ENCODE measurements at places on chromosomes 1 and 21.

DNA sequence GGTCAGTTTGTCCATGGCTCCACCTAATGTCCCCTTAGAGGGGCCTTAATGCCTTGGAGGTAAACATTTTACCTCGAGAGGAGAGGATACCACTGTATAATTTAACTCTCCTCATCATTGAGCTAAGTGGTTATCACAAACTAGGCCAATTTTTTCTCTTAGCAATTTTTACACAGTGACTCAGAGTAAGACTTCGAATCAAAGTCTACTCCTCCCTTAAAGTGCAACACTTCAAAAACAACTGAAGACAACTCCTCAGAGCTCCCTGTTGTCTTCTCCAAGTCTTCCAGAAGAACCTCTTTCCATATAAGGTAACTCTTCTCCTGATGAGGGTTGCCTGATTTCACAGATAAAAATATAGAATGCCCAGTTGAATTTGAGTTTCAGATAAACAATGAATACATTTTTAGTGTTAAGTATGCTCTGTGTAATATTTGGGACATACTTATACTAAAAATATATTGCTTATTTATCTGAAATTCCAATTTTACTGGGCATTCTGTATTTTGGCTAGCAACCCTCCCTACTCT is 4.9 kb upstream of the PTGFRN start:
- DNase-seq, result no peak

- DNase-seq, result no peak
Observed at GRCh38 chr1:59732214-59732955, 82.4 kb upstream of the HOOK1 start.

DNA sequence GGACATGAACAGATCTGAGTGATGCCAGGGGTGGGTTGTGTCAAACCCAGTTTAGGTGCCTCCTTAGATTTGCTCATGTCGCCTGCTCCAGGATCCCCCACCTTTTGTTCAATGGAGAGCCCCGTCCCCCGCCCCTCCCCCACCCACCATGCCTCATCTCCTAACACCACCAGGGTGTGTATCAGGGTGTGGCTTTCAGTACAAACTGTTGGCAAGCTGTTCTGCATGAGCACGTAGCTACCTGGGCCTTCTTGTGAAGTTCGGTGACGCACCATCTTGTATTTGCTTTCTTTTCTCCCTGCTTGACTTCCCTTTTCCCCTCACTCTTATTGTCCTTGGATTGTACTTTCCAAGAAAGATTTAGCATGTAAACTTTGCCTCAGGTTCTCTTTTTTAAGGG is 94.8 kb downstream of the EBNA1BP2 start:
- no peak for DNase-seq

GRCh38 chr1:87197156-87197555 is 131.5 kb upstream of the LMO4 start:
- DNase-seq, result no peak

DNA sequence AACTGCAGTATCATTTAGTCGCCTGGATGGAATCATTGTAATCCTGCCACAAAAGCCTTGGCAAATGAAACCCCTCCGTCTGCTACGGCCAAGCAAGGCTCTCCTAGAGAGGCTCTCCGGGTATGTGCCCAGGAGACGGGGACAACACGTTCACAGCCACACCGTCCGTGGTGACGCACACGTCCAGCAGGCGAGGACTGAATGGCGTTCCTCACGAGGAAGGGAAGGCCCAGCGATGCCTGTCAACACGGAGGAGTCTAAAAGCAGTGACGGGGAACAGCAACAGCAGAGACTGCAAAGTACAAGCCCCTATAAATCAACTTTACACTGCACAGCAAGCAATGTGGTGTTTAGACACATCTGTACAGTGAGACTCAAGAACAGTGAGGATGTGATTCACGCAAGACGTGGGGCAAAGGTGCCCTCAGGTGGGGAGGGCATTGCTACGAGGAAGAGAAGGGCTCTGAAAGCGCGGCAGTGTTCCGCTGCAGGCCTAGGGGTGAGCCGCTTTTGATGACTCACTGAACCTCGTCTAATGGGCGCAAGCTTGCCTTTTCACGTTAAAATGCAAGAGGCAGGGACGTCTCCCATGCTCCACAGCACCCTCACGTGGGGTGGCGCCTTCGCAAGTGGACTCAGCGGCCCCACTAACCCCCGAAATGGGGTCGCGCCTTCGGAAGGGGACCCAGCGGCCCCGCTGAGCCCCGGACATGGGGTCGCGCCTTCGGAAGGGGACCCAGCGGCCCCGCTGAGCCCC is 6.8 kb downstream of the WRAP73 start:
- DNase-seq, result no peak

DNA sequence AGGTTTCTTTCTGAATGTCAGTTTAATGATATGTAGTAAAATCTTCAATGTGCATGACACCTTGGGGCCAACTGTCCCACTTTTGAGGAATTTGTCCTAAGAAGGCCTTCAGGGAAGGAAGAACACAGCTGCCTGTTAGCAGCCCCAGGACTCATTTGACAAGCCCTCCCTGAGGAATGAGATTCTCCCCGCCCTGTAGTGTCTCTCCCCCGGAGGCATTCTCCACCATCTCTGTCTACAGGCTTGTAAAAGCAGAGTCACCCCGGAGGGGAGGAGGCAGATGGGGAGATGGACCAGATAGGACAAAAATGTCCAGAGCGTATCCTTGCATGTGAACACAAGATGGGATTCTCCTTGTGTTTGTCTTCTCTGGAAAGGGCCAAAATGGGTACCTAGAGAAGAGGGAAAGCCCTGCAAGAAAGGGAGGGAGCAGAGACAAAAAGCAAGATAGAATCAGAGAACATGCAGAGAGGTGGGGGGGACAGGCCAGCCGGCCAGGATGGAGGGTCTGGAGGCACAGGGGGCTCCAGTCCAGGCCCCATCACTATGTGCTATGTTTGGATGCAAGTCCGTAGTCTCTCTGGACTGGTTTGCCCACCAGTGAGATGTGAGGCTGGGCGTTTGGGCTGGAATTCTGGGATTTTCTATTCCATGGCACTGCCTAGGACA is 12.0 kb upstream of the WNT3A start:
- no peak for DNase-seq

- no peak for DNase-seq
Observed at GRCh38 chr1:160605792-160606479, 26.6 kb upstream of the CD84 start.

GRCh38 chr1:103336408-103336807 is 189.1 kb upstream of the RNPC3 start:
- DNase-seq, result no peak

DNA sequence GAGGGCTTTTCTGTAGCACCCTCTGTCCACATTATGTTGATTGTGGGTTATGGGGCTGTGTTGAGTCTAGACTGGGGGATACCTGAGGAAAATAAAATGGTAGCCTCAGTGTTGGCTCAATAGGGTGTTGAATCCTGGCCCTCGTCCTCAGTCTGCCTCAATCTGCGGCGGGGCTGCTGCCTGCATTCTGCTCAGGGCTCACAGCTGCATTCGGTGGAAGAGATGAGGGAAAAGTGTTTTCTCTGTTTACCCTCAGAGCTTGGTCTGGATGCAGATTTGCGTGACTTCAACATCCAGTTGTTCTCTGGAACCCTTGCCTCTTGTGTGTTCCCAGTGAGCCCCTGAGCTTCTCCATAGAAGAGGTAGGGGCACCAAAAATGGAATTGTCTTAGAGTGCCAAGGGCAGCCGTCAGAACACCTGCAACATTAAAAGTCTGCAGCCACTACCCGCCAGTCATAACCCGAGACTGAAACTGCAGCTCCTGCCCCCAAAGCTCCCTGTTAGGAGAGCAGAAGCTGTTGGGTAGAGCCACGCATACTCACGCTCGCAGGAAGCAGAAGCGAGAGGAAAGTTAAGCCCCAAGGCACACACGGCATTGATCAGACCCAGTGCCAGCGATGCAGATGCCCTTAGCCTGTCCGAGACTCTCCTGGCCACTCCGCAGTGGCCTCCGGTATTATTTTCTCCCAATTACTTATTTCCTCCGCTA is 215.3 kb upstream of the C1orf174 start:
- DNase-seq, result no peak

DNA sequence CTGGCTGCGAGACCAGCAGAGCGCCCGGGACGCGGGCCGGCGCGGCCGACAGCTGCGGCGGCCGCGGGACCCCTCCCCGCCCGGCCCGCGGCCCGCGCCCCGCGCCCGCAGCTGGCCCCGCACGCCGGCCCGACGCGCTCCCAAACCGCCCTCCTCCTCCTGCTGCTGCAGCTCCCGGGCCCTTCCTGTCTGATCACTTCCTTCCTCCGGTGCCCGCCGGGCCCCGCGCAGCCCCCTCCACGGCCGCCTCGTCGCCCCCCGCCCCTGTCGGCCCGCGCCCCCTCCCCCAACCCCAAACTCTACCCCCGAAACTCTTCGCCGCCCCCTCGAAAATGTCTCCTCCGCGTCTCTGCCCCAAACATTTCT is 594 bp downstream of the LUZP1 start:
- DNase-seq, result no peak

DNA sequence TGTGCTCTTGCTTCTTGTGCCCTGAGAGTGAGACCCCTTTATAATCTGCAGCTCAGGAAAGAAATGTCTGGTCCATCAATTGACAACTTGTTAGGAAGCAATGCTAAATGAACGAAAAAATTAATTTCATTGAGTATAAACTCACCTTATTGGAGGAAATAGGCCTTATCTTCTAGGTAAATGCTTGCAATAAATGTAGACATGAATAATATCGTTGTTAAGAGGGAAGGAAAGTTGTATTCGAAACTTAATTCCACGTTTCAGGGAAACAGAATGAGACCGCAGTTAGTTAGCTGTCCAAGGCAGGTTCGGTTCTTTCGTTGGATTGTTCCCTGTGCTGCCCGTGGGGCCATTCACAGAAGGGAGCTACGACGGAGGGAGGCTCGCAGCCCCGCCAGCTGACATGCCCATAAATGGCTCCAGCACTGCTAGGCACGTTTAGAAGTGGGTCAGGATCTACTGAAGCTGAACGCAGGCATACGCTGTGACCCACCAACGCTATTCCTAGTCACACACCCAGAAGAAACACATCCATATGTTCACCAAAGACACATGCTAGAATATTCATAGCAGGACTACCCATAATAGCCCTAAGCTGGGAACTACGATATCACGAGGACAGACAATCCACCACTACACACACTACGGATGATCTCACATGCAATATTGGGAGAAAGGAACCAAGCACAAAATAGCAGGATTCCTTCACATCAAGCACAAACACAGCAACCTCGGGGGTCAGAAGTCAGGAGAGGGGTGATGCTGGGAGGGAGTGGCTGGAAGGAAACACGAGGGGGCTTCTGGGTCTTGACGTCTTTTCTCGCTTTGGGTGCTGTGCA is 56.2 kb upstream of the LBR start:
- DNase-seq, result no peak

- no peak for DNase-seq
Observed at GRCh38 chr1:53341521-53341895, 13.6 kb upstream of the LRP8 start.

- no peak for DNase-seq
Observed at GRCh38 chr21:30620522-30620921, at the start of gene KRTAP20-4. Gene KRTAP20-4 (plus strand): TSS chr21:30620627.

- DNase-seq, result no peak
Observed at GRCh38 chr1:167439301-167439988, 78.9 kb downstream of the CD247 start.

GRCh38 chr1:212413902-212414327 is 771 bp downstream of the PACC1 start:
- DNase-seq, result no peak

All from stimulated activated CD8-positive, alpha-beta memory T cell treated with anti-CD3 and anti-CD28 coated beads, Interleukin-15, amount 100 ng/mL, for 1 hour (primary cell).